Hair follicular keratinocyte (primary cell): ENCODE measurements at places on chromosomes 5 and 9. TPM values are rescaled to one million over a fixed set of nuclear protein-coding genes. Genes with fewer than 3 reads are reported as not detected.

Gene PCDHB13
- not detected in 2 replicates for total RNA-seq

Gene LRRC14B
- total RNA-seq = not detected in 2 replicates

Gene ABHD17B
- 8.1 and 9.6 TPM in 2 replicates for total RNA-seq

Gene RAB3C
- total RNA-seq = not detected in 2 replicates

Gene PCDHB10
- under 0.01 and 0.04 TPM in 2 replicates for total RNA-seq

Gene ACOT12
- not detected in 2 replicates for total RNA-seq

Gene ARAP3
- total RNA-seq = 2.6 and 4.4 TPM in 2 replicates

Gene IL33
- 1.2 and 2.0 TPM in 2 replicates for total RNA-seq

Gene MAMDC2
- total RNA-seq = 2.2 and 7.7 TPM in 2 replicates
